GOT3 (cell line): ENCODE measurements at places on chromosomes 5 and 9.

DNA sequence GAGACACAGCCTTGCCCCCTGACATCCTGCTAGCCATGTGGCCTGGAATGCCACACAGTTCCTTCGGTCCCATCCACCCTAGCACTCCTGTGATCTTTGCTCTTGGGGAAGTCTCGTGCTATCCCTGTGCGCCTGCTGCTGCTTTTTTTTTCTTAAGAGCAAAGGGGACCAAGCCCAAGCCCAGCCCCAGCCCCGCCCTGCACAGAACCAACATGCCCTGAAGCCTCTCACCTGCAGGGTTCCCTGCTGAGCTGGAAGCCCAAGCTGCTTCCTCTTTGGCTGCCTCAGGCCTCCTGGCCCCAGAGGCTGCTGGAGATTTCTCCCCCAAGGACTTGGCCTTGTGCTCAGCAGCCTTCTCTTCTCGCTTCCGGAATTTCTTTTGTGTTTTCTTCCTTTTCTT, 1.8 kb downstream of the SURF6 start:
- DNase-seq: no peak

DNA sequence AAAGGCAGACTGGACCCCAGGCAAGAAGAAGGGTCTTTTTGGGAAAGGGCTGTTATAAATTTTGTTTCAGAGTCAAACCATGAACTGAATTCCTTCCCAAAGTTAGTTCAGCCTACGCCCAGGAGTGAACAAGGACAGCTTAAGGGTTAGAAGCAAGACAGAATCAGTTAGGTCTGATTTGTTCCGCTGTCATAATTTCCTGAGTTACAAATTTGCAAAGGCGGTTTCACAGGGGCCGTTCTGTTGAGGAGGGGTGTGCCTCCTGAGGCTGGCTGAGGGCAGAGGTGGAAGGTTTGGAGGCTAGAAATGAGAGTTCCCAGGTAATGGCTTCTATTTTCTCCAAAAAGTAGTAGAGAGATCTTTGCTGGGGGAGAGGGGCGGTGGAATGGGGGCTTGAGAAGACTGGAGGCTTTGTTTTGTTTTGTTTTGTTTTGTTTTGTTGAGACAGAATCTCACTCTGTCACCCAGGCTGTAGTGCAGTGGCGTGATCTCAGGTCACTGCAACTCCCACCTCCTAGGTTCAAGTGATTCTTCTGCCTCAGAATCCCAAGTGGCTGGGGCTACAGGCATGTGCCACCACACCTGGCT, 4.1 kb upstream of the CERCAM start:
- no peak for DNase-seq

DNA sequence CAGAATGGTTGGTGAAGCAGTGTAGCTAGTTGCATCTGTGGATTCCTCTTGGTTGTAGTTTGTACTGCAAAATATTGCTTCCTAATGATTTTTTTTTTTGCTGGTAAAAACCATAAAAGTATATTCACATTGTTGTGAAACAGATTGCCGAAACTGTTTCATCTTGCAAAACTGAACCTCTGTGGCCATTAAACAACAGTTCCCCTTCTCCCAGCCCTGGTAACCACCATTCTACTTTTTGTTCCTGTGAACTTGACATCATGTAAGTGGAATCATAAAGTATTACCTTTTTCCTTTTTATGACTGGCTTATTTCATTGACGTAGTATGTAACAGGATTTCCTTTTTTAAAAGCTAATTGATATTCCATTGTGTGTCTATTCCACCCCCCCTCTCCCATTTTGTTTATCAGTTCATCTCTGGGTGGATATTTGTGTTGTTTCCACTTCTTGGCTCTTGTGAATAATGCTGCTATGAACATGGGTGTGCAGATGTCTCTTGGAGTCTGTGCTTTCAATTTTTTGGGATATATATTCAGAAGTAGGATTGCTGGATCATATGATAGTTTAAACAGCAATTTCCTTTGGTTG, 11.8 kb downstream of the SUB1 start:
- no peak for DNase-seq

GRCh38 chr5:133421394-133421793, 190.9 kb downstream of the FSTL4 start:
- DNase-seq: no peak

DNA sequence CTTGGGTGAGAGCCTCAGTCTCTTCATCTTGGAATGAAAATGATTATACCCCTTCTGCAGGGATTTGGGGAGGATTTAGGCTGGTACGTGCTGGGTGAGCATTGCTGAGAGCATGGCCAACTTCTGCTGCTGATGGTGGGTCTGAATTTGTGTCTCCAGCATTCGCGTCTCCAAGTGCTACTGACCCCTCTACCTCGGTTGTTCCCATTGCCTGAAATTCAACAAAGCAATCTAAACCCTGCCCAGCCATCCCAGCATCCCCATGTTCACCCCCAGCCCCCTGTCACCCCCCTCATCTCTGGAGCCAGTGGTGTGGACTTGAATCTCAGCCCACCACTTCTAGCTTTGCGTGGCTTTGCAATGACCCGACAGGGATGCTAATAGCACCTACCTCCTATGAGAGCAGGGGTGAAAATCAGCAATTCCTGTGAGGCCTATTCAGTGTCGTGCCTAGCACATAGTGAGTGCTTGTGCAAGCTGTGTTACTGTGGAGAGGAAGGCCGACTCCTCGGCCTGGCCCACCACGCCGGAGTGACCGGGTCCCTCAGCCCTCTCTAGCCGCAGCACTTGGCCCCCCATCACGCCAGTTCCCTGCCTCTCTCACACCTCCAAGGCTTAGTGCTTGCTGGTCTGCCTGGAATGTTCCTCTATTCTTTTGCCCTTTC, 43.4 kb upstream of the SH3PXD2B start:
- no peak for DNase-seq

DNA sequence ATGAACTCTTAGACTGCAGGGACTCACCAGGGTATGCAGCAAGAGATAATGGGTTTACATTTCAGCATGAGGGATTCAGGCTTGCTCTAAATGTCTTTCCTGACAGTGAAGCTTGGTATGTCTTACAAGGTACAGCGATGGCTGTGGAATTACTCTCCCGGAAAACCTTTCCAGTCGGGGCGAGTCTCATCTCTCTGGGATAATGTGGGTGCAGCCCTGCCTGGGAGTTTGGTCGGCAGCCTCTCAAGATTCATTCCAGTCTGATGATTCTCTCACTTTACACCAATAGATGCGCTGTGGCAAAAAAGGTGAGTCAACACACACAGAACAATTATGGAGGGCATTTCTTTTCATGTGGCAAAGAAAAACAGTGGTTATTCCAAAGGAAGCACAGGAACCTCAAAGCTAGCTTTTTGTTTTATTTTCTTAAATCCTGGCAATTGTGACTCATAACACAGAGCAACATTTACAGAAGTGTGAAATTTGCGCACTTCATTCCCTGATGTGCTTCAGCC, 190.3 kb downstream of the DCP2 start:
- no peak for DNase-seq

DNA sequence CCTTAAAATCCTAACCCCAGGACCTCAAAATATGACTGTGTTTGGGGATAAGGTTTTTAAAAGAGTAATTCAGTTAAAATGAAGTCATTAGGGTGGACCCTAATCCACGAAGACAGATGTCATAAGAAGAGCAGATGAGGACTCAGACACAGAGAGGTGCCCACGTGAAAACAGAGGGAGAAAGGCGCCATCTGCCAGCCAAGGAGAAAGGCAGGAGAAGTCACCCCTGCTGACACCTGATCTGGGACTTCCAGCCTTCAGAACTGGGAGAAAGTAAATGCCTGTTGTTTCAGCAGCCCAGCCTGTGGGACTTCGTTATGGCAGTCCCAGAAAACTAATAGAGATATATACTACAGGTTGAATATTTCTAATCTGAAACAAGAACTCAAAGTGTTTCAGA, 67.4 kb downstream of the ROR2 start:
- no peak for DNase-seq

GRCh38 chr5:75051217-75051751, 1.1 kb downstream of the GCNT4 start:
- DNase-seq: no peak

- DNase-seq: no peak
Observed at GRCh38 chr5:95241635-95242034, 43.3 kb downstream of the MCTP1 start.

DNA sequence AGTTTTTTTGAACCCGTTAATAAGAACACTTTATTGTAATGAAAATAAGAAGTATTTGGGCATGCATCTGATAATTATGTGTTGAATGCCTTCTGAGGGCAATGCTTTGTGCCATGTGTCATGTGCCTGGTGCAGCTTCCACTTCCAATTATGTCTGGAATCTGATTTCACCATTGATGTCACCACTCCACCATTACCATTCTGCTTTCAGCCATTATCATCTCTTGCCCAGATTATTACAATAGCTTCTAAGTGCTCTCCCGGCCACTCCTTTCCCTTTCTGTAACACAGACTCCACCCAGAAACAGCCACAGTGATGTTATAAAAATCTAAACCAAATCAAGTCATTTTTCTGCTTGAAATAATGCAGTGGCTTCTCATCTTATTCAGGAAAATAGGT, 171.7 kb downstream of the C9orf152 start:
- no peak for DNase-seq

DNA sequence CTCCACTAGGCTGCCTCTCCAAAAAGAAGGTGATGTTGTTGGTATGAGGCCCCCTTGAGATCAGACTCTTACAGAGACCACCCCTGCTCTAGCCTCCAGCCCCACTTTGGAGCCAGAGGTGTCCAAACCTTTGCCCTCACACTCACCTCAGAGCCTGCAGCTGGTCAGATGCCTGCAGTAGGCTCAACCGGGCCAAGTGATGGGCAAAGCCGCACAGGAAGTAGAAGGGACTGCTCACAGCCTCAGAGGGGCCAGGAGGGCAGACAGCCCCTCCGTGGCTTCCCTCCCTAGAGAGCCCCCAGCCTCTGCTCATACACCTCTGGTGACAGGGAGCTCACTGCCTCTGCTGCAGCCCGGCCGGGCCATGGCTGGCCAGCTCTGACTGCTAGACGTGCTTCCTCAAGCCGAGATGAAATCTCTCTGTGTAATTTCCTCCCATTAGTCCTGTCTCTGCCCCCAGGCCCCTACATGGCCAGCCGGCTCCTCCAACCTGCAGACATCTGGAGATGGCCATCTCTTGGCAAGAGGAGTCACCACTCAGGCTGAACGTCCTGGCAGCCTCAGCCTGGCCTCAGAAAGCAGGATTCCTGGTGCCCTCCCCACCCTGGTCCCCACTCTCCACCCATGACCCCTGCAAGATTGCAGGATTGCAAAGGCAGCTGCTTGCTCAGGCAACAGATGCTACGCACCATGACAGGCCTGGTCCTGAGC, 7.3 kb upstream of the TCF7 start:
- no peak for DNase-seq

GRCh38 chr5:67896311-67896929, 319.1 kb upstream of the PIK3R1 start:
- no peak for DNase-seq

DNA sequence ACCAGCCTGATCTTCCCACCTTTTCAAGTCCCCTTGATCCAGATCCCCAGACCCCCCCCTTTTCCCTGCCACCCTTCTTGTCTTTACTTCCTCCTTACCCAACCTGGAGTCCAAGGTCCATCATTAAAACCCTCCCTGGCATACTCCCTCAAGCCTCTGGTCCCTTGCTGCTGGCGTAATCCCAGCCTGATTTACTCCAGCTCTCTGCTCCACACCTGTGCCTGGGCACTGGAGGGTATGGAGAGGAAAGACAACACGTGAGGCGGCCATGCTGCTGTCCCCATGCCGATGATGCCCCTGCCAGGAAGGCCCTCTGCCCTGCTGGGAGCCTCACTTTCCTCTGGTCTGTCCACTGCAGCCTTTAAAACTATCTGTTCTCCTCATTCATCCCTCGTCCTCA, 5.1 kb downstream of the B4GALT7 start:
- DNase-seq: no peak

- DNase-seq: no peak
Observed at GRCh38 chr5:88544136-88544645, 275.5 kb upstream of the TMEM161B start.

GRCh38 chr5:155831491-155831890, 495.5 kb upstream of the SGCD start:
- no peak for DNase-seq
